ENCODE measurements at places on chromosomes 13 and 19. TPM values are rescaled to one million over a fixed set of nuclear protein-coding genes. Genes with fewer than 3 reads are reported as not detected.

LILRA6 gene
- 1.1 TPM for total RNA-seq

FUT1 gene
- 1.8 TPM for total RNA-seq

SCEL gene
- total RNA-seq = not detected

VSTM1 gene
- total RNA-seq = not detected

NANOS3 gene
- total RNA-seq = not detected

SMIM17 gene
- not detected for total RNA-seq

OR4F17 gene
- total RNA-seq = not detected

IRS2 gene
- total RNA-seq = 21.1 TPM

LGI4 gene
- total RNA-seq = 1.8 TPM

CILP2 gene
- not detected for total RNA-seq

ZNF491 gene
- total RNA-seq = 0.95 TPM

CACNA1A gene
- 0.11 TPM for total RNA-seq

PLPPR3 gene
- not detected for total RNA-seq

MEIOSIN gene
- not detected for total RNA-seq

FCER2 gene
- total RNA-seq = not detected

PRTN3 gene
- total RNA-seq = not detected

SCAF1 gene
- total RNA-seq = 33.0 TPM

ZNF442 gene
- 0.86 TPM for total RNA-seq

TYROBP gene
- 24.7 TPM for total RNA-seq

CYP2A6 gene
- 92.6 TPM for total RNA-seq

ZNF560 gene
- total RNA-seq = not detected

SHC2 gene
- total RNA-seq = 55.0 TPM

FGF22 gene
- not detected for total RNA-seq

DACT3 gene
- total RNA-seq = 1.2 TPM

ZNF549 gene
- 0.99 TPM for total RNA-seq

FGF14 gene
- 1.2 TPM for total RNA-seq

CASP14 gene
- not detected for total RNA-seq

KLK1 gene
- not detected for total RNA-seq

SIGLEC5 gene
- total RNA-seq = 1.1 TPM

ECSIT gene
- total RNA-seq = 38.8 TPM

CLDN10 gene
- total RNA-seq = 1.3 TPM

HIPK4 gene
- total RNA-seq = not detected

F2RL3 gene
- total RNA-seq = 0.62 TPM

DOCK9 gene
- 17.3 TPM for total RNA-seq

PRODH2 gene
- 172 TPM for total RNA-seq

VSTM2B gene
- total RNA-seq = not detected

MYH14 gene
- 62.4 TPM for total RNA-seq

MEDAG gene
- 0.44 TPM for total RNA-seq

ELANE gene
- total RNA-seq = not detected

RFX1 gene
- total RNA-seq = 3.1 TPM

IGFL2 gene
- not detected for total RNA-seq

TMC4 gene
- total RNA-seq = 1.3 TPM

NKG7 gene
- total RNA-seq = 4.2 TPM

GPR12 gene
- not detected for total RNA-seq

FARP1 gene
- total RNA-seq = 104 TPM

ZNF382 gene
- 3.0 TPM for total RNA-seq

FAM83E gene
- 0.37 TPM for total RNA-seq

S1PR2 gene
- 2.8 TPM for total RNA-seq

STOML3 gene
- total RNA-seq = not detected

CGB1 gene
- not detected for total RNA-seq

ZNF729 gene
- total RNA-seq = not detected

CEACAM20 gene
- not detected for total RNA-seq

SGTA gene
- total RNA-seq = 24.4 TPM

KIR3DL2 gene
- total RNA-seq = not detected

ZNF556 gene
- not detected for total RNA-seq

LRCH1 gene
- total RNA-seq = 7.6 TPM

LILRB4 gene
- 2.8 TPM for total RNA-seq

All from right lobe of liver (tissue), 6 donors.